Fibroblast of lung (primary cell): ENCODE measurements at places on chromosomes 2 and 18.

DNA sequence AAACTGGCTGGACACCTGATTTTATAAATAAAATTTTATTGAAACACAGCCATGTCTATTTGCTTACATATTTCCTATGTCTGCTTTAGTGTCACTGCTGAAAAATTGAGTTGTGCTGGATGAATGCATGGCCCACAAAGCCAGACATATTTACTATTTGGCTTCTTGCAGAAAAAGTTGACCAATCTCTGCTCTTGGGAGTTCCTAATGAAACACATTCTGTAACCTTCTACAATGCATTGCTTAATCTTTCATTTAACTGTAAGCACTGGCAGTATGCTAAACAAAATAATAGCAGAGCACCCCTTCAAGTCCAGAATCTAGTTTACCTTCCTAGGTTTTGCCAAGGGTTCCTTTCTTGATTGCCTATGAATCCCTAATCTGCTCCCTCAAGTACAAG, 17.7 kb upstream of the SERPINB7 start:
- DNase-seq, result no peak

- no peak for DNase-seq
Measured at GRCh38 chr2:23694058-23695045, 232.6 kb downstream of the ATAD2B start.

GRCh38 chr2:238069021-238069709, 8.4 kb downstream of the SCLY start:
- no peak for DNase-seq

DNA sequence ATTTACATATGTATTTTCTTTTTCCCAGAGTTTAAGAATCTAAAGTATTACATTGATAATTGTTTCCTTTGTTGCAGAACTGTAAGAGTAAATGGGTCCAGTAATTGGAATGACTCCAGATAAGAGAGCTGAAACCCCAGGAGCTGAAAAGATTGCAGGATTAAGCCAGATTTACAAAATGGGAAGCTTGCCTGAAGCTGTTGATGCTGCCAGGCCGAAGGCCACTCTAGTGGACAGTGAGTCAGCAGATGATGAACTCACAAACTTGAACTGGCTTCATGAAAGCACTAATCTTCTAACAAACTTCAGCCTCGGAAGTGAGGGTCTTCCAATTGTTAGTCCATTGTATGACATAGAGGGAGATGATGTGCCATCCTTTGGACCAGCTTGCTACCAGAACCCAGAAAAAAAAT, 183.8 kb upstream of the STON1 start:
- peak; percentile 92 for DNase-seq

- DNase-seq, result no peak
Measured at GRCh38 chr18:75496151-75496550, 68.6 kb upstream of the SMIM21 start.

DNA sequence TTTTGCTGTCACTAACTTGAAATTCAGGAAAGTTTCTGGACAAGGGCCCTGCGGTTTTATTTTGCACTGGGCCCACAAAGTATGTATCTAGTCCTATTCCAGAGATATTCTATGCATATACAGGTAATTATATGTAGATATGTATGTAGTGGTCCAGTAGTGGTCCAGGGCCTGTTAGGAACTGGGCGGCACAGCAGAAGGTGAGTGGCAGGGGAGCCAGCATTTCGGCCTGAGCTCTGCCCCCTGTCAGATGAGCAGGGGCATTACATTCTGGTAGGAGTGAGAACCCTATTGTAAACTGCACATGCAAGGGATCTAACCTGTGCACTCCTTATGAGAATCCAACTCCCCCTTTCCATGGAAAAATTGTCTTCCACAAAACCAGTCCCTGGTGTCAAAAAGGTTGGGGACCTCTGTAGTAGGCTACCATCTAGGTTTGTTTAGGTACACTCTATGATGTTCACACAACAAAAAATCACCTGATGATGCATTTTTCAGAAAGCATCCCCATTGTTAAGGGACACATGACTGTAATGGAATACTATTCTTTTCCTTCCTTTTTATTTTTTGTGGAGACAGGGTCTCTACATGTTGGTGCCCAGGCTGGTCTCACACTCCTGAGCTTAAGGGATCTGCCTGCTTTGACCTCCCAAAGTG, 2.8 kb upstream of the PPP4R3B start:
- no peak for DNase-seq

- DNase-seq, result peak; percentile 69
Measured at GRCh38 chr2:233832869-233833311, 21.4 kb downstream of the HJURP start.

DNA sequence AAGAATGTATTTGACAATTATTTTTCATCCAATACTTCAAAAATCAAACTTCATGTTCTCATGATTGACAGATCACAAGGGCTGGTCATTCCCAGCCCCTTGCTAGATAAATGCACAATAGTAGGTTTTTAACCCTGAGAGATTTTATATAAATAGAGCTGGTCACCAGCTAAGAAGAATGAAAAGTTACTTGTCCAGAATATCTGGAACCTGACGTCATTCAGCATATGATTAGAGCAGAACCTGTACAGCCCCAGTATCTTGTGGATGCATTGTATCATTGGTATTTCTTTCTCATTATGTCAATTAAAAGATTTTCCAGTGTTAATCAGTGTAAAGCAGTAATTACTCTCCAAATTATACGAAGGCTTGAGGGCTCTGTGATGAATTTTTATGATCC, 202.8 kb upstream of the RND3 start:
- peak; percentile 20 for DNase-seq

DNA sequence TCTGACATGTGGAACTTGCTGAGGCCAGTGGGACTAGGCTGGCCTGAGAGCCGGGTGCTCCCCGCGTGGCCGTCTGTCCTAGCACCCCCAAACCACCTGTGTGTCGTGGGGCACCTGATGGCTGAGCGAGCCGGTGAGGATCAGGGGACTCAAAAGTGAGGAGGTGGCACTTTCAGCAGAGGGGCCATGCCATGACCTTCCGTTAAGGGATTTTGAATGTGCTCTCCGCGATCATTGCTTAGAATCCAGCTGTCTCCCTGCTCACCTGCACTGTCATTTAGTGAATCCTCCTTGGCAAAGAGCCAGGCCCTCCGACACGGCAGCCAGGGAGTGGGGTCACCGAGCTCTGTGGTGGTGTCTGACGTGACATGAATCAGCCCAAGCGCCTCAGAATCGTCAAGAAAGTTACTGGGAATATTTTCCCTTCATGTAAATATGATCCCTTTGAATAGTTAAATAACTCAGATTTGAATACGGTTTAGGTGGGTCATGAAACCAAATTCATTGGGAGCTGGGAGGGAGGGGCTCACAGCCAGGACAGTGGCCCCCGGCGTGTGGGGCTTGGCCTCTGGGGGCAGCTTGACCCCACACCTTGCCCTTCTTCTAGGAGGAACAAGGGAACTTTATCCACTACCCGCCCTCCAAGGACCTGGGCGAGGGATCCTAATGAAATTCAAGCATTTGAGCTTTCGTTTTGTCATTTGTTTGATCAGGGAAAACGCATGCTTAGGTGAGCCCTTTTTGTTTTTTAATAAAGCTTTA, 9.5 kb downstream of the NFATC1 start:
- no peak for DNase-seq

DNA sequence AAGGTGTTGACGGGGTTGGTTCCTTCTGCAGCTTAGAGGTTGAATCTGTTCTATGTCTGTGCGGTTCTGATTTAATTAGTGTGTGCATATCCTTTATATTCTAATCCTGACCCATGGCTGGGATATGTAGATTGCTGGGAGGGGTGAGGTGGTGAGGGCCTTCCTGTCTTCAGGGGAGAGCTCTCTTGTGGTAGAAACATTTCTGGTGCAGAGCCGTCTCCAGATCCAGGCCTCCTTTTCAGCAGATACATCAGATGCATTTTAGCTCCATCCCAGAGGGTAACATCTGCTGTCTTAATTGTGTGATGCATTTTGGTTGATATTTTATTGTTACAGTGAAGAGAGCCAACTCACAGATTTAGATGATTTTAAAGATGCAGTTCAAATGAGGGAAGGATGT, 227.8 kb downstream of the AGAP1 start:
- no peak for DNase-seq

DNA sequence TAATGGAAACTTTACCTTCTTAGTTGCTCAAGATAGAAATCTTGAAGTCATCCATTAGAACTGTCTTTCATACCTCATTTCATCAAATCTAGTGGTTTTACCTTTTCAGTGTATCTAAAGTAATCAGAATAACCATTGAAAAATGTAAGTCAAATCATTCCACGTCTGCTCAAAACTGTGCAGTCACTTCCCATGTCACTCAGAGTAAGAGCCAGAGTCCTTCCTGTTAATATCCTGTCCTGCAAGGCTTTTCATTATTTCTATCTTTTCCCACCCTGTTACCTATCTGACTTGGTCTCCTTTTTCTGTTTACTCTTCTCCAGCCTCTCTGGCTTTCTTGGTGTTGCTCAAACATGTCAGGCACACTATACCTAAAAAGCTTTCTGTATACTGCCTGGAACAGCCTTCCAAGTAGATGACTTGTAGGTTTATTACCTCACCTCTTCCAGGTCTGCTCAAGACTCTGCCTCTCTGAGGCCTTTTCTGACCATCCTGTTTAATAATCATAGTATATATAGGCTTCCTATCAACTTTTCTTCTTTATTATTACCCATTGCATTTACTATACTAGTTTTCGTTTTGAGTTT, 3.4 kb downstream of the C2orf69 start:
- DNase-seq, result no peak
